NCI-H446 treated with DMSO at 0.1 percent for 48 hours (cell line): ENCODE measurements at places on chromosomes 2 and 18.

GRCh38 chr18:30444544-30444943 lies 598.0 kb downstream of the DSC3 start:
- no peak for DNase-seq

GRCh38 chr2:71892896-71893295 lies 254.8 kb downstream of the CYP26B1 start:
- DNase-seq: peak; percentile 44

DNA sequence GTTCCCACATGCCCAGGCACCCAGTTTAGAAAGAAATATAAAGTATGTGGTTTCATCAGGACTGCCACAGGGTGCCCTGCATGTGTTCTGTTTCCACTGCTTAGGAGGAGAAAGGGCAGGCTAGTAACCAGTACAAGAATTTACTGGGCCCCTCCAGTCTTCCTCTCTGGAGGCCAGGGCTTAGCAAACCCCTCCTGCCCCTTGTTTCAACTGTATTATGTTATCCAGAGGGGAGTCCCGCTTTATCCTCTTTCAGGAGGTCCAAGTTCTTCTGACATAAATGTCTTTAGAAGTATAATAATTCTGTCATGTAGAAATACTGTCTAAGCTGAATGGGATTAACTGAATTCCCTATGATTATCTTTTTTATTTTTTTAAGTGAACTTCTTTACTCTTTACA lies 132.1 kb downstream of the WDSUB1 start:
- DNase-seq: no peak

DNA sequence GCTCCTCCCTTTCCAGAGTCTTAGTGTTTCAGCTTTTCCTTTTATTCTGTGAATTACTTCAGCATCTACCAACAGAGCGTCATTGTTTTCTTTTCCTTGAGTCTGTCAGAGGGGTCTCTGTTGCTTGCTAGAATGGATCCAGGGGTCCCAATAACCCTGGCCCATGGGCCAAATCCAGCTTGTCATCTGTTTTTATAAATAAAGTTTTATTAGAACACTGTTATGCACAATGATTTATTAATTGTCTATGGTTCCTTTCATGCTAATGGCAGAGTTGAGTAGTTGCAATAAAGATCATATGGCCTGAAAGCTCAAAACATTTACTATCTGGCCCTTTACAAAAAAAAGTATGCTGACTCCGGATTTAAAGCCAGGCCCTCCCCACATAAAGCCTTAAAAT lies 58.8 kb downstream of the MRPL35 start:
- no peak for DNase-seq

DNA sequence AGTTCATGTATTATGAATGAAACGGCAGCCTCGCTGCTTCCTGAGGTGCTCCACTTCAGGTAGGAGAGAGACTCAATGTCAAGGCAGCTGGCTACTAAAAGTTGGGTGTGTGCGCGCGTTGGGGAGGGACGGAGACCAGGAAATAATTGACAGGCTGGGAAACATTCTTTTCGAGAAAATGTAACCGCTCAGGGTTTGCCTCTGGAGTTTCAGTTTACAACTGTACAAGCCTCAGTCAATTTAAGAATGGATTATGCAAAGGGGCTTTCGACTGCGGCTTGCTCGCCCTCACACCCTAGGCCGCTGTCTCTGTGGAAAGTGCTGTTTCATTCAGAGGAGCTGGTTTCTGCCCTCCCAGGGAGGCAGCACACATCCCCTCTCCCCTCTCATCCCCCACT lies 4.4 kb upstream of the SPRED2 start:
- no peak for DNase-seq

GRCh38 chr2:19189391-19189790 lies 169.0 kb downstream of the OSR1 start:
- DNase-seq: no peak

GRCh38 chr2:186907897-186908296 lies 58.9 kb upstream of the ZSWIM2 start:
- no peak for DNase-seq

- no peak for DNase-seq
These were observed 584.7 kb upstream of the SETBP1 start for GRCh38 chr18:44096016-44096415.

GRCh38 chr18:30915336-30915988 lies 127.1 kb downstream of the DSC3 start:
- no peak for DNase-seq

DNA sequence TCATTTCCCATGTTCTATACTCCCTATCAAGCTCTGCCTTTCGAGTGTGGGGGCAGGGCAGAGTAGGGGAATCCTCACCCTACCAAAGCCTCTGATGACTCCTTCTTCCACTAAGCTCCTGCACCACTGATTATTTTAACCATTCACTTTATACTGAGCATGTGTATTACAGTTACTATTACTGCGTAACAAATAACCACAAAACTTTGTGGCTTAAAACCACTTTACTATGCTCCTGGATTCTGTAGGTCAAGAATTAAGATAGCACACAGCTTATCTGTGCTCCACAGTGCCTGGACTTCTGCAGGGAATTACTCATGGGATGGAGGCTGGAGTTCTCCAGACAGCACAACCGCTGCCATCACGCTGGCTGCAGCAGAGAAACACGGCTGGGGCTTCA lies 117.4 kb upstream of the DNAJC10 start:
- no peak for DNase-seq

GRCh38 chr18:35770376-35771014 lies 189.0 kb downstream of the GALNT1 start:
- no peak for DNase-seq

DNA sequence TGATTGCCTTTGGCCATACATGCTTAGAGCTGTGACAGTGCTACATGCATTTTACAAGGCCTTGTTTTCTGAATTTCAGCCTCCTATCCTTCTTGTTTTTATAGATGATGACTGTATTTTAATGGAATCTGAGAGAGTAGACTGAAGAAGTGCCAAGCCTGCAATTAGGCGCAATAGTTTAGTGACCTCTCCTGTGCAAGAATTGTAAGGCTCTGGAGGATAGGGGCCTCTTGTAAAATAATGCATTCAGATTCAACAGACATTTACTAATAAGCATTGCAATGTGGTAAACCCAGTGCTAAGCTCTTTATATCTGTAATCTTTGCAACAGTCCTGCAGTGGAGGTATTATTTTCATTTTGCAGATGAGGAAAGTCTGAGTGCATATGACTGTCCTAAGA lies 105.5 kb downstream of the TDRD15 start:
- DNase-seq: no peak

DNA sequence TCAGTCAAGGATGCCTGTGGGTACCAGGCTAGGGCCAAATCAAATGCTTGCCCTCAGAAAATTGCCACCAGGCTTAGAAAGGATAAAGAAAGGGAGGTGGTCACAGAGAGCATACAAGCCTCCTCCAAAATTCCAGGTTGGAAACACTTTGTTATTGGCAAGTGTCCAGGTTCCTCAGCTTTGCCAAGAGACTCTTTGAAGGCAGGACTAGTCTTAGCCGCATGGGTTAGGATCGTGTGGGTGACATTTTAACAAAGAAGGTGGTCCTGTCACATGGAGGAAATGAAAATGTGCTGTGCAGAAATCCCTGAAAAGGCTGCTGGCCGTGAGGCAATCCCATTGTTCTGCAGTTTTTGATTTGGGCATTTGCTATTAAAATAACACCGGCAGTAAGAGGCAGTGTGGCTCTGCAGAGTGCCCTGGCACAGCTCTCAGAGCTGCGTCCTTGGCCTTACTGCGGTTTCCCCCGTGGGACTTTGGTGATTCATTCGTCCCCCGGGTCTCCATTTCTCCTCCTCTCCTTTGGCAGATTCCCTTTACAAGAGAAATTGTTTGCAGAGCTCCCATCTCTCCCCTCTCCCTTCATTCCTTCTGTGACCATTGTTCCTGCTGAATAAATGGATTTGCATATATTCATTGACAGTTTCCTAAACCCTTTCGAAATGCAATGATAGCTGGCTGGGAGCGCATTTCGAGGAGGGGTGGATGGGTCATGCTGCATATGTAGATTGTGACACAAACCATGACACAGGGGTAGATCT lies 187.3 kb downstream of the VAPA start:
- peak; percentile 40 for DNase-seq

- no peak for DNase-seq
These were observed 142.3 kb upstream of the BOD1L2 start for GRCh38 chr18:57004366-57005121.

GRCh38 chr2:171712051-171712450 lies 24.8 kb downstream of the DYNC1I2 start:
- no peak for DNase-seq

DNA sequence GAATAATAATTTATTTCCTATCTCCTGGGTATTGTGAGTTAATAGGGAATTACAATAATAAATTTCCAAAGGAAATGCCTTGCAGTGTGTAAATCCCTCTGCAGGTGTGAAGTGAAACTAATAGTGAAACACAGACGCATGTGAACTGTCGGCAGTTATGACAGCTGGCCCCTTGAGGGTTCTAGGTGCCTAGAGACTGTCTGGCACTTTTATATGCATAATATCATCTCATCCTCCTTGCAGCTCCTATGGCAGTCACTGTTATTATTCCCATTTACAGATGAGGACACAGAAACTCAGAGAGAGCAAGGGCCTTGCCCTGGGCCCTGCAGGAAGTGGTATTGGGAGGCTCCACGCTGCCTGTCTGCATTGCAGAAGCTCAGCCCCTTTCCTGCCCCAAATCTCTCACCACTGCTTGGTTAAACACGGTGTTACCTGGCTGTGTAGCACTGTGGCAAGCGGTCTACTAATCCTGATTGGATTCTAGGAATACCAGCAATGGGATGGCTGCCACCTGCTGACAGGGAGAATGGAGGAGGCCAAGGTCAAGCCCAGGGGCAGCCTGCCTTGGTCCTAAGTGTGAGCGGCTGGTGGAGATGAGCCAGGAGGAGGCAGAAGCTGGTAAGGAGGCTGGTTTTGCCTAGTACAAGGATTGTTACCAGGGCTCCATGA lies 32.8 kb upstream of the ACKR3 start:
- DNase-seq: no peak

DNA sequence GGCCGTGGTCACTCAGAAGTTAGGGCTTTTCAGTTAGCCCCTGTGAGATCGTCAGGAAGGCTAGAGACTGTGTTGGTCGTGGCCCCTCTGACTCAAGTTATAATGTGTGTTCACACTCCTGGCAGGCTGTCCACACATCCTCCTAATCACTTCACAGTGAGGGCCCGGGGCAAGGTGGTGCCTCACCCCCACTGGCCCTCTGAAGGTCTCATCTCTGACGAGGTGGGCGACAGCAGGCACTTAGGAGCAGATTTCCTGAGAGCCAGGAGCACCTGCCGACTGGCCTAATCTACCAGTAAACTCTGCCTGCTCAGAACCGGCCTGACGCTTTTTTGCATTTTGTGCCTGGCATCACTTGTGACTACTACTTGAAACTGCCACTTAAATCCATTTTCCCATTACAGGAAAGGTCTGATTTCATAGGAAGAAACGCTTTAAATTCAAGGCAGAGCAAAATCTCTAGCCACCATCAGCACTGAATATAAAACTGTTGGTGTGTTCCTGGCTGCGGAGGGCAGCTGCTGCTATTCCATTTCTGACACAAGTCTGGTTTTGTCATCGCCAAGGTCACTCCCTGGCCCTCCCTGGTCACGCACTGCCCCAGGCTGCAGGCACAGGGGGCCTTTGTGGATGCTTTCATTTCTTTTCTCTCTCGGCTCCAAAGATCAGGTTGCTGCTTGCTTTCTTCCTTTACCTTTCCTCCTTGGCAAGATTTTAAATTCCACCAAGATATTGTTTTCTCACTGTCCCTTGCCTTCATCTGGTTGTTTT lies 48.0 kb downstream of the RAB12 start:
- no peak for DNase-seq

- DNase-seq: no peak
These were observed 138.6 kb upstream of the EPHA4 start for GRCh38 chr2:221710744-221711143.

DNA sequence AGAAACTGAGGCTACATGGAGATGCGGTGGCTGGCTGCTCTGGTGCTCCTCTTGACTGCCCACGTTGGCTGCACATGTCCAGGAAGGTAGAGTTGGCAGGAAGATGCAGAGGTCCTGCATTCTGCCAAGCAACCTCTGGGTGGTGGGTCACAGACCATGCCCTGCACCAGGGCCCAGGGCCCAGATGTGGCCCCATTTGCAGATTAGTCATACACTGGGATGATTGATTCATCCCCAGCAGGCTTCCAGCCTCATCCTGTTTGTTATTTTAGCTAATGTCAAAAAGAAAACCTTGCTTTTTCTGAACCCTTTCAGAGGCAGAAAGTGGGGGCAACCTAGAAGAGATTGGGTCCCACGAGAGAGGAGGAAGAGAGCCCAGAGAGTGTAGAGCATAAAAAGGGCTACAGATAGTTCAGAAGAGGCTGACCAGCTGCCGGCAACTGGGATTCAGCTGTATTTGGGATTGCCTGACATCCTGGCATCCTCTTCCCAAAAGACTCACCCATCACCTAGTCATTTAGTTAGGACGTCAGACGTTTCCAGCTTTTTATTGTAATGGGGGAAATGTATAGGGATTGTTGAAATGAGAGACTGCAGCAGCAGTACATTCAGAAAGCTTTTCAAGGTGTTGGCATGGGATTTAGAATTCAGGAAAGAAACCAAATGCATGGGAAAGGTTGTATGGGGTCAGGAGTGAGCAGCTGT lies 101.9 kb downstream of the CTIF start:
- DNase-seq: no peak

DNA sequence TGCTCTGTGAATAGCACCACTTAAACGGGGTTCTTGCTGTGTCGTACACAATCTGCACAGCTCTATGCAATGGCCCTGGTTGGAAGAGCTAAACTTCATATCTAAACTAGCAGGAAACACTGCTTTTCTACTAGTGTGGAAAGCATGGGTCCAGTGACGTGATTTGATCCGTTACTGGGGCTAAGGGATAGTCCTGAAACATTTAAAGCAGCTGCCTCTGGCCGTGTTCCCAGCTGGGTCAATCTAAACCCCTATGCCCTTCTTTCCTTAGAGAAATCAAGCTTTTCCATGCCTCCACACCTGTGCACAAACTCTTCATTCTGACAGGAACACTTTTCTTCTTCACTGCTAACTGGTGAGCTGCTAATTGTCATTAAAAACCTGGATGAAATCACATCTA lies 5.4 kb upstream of the IGFBP5 start:
- no peak for DNase-seq

DNA sequence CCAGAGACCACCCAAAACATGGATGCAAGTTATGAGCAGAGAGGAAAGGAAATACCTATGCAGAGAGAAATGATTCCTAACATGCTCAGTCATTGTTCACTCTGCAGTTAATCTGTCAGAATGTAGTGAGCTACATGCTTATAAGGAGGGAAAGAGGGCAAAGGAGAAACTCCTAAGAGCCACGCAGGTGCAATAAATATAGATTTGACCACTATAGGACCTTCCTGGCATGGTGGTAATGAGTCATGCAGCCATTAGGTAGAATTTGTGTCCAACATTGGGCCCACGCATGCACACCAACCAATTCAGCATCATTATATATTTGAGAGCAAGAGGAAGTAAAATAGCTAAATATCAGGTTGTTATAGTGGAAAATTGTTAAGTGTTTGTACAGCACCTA lies 699.9 kb downstream of the DSC3 start:
- no peak for DNase-seq

DNA sequence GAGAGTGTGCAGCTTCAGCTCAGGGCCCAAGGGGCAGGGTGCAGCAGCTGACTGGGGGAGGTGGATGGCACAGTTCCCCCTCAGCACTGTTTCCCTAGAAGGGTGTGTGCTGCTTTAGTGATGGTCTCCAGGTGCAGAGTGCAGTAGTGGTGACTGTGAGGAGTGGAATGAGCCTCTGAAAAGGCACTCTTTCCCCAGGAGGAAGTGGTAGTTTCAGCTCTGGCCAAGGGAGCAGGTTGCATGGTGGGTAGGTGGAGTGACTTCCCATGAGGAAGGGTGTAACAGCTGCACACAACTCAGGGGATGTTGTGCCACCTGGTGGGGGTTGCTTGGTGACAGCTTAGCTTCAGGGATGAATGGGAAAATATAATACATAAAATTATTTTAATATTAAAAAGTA lies 251.5 kb upstream of the NXPH2 start:
- DNase-seq: peak; percentile 0
